ENCODE measurements at places on chromosomes 5 and 9.

- DNase-seq = no peak
Measured at GRCh38 chr9:69500896-69501295, 171.3 kb downstream of the APBA1 start.

GRCh38 chr9:37350486-37351190 is 71.9 kb upstream of the GRHPR start:
- DNase-seq = no peak

DNA sequence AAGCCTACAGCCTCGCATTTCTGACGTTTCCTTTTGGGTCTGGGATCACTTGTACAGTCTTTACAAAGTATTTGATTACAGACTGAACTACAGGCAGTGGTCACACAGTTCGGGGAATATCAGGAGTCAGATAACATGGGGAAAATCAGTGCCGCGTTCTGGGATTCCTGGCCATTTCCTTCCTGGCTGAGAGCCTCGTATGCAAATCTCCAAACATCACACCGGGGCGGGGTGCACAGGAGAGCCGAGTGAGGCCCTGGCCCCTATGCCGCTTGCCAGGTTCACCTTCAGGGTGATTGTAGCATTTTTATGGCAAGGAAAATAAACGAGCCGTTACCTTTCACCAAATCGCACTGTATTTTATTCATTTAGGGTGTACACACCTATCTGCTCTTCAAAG is 29.6 kb upstream of the SLC9A3 start:
- DNase-seq = no peak

DNA sequence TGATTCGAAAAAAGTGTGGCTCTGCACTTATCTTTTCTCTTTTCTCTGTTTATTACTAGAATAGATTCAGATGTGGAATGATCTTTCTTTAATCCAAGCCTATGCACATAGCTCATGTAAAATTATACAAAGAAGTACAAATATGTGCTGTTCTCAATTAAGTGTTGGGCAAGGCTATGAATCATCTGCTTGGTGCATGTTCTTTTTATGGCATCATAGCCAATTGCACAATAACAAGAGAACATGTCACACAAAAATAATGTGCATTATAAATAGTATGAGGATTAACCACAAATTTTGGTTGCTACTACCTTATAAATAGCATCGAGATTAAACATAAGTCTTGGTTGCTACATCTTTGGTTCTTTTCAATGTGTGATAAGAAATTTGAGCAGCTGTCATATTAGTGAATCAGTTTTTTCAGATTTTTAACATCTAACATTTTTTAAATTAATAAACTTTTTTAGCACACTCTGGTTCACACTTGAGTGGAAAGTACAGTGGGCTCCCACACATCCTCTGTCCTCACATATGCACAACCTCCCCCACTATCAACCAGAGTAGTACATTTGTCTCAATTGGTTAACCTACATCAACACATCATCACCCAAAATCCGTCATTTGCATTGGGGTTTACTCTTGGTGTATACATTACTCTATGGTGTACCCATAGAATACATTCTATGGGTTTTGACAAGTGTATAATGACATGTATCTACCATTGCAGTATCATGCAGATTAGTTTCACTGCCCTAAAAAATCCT is 6.8 kb upstream of the RECK start:
- no peak for DNase-seq

DNA sequence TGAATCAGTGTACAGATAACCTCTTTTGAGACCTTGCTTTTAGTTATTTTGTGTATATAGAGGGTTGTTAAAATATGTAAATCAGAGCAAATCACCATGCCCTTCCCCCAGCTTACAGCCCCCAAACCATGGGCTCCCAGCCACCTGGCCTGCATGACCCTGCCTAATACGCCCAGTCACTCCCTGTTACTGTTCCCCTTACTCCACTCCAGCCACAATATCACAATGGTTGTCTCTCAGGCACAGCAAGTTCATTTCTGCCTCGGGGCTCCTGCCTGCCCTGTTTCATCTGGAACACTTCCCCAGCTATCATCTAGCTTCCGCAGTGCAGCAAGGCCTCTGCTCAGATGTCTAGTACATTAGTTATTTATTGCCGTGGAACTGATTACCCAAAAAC is 5.0 kb upstream of the CARD19 start:
- DNase-seq = no peak

DNA sequence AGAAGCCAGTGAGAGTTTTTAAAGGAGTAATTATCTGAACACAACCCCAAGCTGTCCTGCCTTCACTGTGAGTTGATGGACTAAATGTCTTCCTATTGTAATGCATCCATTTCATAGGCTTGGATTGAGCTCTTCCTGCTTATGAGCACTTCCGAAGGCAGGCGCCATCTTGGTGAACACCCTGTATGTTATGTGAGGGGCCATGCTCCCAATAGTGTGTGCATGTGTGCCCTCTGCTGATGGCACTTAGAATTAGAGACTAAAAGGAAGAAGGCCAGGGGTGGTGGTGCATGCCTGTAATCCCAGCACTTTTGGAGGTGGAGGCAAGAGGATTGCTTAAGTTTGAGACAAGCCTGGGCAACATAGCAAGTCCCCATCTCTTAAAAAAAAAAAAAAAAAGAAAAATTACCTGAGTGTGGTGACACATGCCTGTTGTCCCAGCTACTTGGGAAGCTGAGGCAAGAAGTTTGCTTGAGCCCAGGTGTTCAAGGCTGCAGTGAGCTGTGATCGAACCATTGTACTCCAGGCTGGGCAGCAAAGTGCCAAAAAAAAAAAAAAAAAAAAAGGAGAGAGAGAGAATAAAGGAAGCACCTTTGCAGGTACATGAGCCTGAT is 65.0 kb downstream of the C9orf152 start:
- no peak for DNase-seq

GRCh38 chr5:167263185-167263584 is 1028.3 kb upstream of the WWC1 start:
- no peak for DNase-seq

GRCh38 chr9:116479056-116479544 is 208.0 kb upstream of the TRIM32 start:
- no peak for DNase-seq

GRCh38 chr9:112029921-112030444 is 133.4 kb downstream of the UGCG start:
- no peak for DNase-seq

DNA sequence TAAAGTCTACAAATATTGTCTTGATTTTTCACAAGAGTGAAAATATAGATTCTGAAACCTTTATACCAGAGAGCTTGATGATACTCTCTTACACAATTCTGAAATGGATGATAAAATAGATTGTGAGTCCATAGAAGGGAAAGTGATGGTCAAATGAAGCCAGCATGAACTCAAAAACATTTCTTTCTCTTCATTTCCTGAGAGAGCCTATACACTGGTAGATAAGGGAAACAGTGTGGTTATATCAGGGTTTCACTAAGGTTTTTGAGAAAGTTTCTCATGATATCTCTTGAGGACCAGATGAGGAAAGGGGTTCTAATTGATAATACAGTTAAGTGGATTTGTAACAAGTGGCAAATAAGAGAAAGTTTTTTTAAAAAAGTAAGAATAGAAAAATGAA is 254.1 kb downstream of the PJA2 start:
- no peak for DNase-seq

DNA sequence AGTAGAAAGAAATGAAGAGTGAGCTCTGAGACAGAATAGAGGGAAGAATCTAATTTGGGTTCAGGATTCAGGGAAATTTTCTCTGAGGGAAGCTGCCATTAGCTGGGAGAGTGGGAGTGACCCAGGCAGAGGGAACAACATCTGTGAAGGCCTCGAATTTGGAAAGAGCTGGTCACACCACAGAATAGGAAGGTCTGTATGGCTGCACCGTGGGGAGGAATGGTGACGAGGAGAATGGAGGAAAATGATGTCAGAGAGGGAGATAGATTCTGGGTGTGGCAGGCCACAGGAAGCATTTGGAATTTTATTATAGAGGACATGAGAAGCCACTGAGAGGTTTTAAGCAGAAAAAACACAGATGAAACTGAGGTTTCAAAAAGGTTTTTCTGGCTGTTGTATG is 98.5 kb downstream of the MAMDC2 start:
- no peak for DNase-seq

All from midbrain (tissue), 1 donor.